ENCODE measurements at places on chromosomes 12 and 14. TPM values are rescaled to one million over a fixed set of nuclear protein-coding genes. Genes with fewer than 3 reads are reported as not detected.

C1QL4 gene
- 0.27 TPM for total RNA-seq

LRP1-AS gene
- not detected for total RNA-seq

PPM1H gene
- total RNA-seq = 0.78 TPM

ALG10B gene
- 7.7 TPM for total RNA-seq

KLRD1 gene
- 0.33 TPM for total RNA-seq

All from mammary epithelial cell (primary cell).